ENCODE measurements at places on chromosomes 7 and 10. TPM values are rescaled to one million over a fixed set of nuclear protein-coding genes. Genes with fewer than 3 reads are reported as not detected.
A peak's percentile ranks its signal among the peaks of the same experiment; 100 is the strongest.

OR2A12 gene
- total RNA-seq: not detected

ADIRF gene
- not detected for total RNA-seq

IGF2BP3 gene
- 106 TPM for total RNA-seq

DENND2A gene
- total RNA-seq: 28.5 TPM

EFCAB10 gene
- total RNA-seq: 0.82 TPM

OPN1SW gene
- total RNA-seq: 0.45 TPM

PDK4 gene
- 0.73 TPM for total RNA-seq

GRCh38 chr10:14186245-14186644, 144.5 kb downstream of the FRMD4A start:
- peak; percentile 63 for DNase-seq

GRCh38 chr7:159036916-159037605, 107.6 kb downstream of the VIPR2 start:
- DNase-seq: peak; percentile 80

GRCh38 chr10:48996-49395, at the start of gene TUBB8:
TSS of gene TUBB8 (minus strand) at chr10:49296. CDS start at chr10:49238, 58 bp downstream.
- no peak for DNase-seq

GRCh38 chr10:3222068-3222467, 49.5 kb upstream of the PITRM1 start:
- DNase-seq: peak; percentile 78

DNA sequence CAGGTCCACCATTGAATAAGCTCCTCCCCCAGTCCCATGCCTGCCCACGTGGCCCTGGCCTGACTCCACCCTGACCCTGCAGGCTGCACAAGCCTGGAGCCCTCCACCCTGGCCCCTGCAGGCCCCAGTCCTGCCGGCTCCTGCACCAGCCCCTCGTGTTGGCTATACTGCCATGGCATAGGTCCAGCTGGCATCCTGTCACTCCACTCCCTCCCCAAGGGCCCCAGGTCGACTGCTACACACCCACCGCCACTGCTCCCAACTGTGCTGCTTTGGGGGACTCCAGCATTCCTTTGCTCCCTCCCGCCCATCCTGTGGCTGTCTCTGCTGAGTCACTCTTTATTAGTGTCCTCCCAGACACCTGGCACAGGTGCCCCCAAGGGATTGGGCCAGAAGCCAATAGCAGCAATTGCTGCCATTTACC, 32.4 kb upstream of the HSPA12A start:
- DNase-seq: no peak

DNA sequence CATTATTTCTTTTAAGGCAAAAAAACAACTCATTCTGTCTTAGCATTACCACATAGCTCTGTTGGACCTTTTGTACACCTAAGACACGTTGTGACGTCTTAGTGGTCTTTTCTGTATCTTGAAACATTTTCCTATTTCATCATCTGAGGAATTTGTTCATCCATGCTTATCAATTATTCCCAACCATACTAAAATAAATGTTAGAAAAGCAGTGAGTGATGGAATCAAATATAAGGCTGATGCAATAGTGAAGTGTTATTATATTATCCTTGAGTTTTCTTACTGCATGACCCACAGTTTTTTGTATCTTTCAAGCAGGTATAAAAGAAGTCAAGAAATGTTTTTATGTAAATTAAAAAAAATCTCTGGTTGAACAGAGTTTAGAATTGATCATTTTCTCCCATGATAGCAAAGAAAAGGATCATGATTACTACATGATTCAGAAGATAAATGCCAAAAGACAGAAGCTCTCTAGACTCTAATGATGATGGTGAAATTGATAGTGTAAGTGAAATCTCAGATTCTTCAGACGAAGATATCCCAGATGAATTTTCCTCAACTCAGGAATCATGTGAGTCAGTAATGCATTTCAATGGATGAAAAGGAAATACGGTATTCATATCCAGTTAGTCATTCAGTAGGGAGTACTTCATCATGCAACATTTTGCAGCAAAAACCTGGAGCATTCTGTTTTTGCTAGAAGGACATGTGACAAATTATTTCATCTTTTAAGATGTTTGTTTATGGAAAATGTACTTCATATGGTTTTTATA, 51.4 kb downstream of the CELF2 start:
- no peak for DNase-seq

- DNase-seq: no peak
These were observed 80.6 kb downstream of the ARHGAP21 start for GRCh38 chr10:24642921-24643678.

DNA sequence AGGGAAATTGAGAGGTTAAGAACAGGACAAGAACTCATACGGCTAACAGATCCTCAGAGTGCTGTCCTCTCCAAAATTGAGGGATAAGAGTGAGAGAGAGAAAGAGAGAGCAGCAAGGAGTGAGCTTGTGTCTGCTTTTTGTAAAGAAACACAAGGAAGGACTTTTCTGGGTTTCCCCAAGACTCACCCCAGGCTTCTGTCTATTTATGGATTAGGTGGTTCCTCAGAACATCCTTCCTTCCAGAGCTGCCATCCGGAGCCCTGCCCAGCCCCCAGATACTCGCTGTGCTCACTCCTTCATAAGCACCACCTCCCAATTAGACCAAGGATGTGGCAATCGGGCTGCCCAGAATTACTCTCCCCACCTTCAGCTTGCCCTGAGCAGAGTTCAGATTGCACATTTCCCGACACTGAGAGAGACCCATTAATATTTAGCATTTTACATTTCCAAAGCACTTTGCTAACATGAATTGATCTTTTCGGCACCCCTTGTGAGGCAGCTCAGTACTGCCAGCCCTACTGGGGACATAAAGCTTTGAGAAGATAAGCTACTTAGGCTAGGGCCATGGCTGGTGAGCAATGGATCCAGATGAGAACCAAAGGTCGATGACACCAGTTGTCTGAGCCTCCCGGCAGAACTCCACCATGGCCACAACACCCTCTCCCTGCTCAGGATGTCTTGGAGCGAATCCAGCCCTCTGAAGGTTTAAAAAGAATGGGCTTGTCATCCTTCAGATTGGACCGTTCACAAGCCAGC, 19.2 kb upstream of the R3HCC1L start:
- no peak for DNase-seq

DNA sequence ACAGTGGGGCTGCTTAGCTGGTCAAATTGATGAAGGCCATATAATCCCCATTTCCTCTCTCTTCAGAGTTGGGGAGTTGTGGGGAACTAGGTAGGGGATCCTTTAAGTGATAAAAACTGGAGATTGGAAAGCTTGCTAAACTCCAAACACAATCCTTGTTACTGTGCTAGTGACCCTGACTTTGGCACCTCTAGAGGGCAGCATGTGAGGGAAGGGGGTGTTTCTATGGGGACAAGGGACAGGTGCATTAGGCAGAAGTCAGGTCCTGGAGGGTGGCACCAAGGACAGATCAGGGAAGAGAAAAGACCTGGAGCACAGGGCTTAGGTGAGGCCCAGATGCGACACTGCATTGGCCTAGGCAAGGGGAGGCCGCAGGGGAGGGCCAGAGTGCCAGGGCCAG, 66.9 kb downstream of the CDHR3 start:
- peak; percentile 69 for DNase-seq

Measured in endodermal cell (in vitro differentiated cells).